CD8-positive, alpha-beta memory T cell (primary cell): ENCODE measurements at places on chromosomes 7 and 10. TPM values are rescaled to one million over a fixed set of nuclear protein-coding genes. Genes with fewer than 3 reads are reported as not detected.

Gene SCRN1
- total RNA-seq, result 3.5 TPM

Gene CTTNBP2
- not detected for total RNA-seq

GRCh38 chr7:38704041-38704547 lies 72.9 kb upstream of the AMPH start:
- no peak for DNase-seq

GRCh38 chr7:112743811-112744210 lies 46.4 kb downstream of the TMEM168 start:
- DNase-seq, result no peak

- no peak for DNase-seq
Observed at GRCh38 chr7:318878-319661, 29.1 kb downstream of the FOXL3 start.

- DNase-seq, result no peak
Observed at GRCh38 chr10:130993612-130994011, 317.9 kb downstream of the TCERG1L start.

Gene CYP2W1
- not detected for total RNA-seq
